Left ventricle myocardium inferior (tissue), 1 donor: ENCODE measurements at places on chromosomes 2 and 18. TPM values are rescaled to one million over a fixed set of nuclear protein-coding genes. Genes with fewer than 3 reads are reported as not detected.

CLASP1 gene
- 60.1 TPM for total RNA-seq

ST8SIA3 gene
- not detected for total RNA-seq

LYPD6 gene
- total RNA-seq, result 0.08 TPM

ST6GAL2 gene
- total RNA-seq, result 0.41 TPM

ACTR2 gene
- total RNA-seq, result 100.0 TPM

GPD2 gene
- 14.4 TPM for total RNA-seq

VIT gene
- 8.5 TPM for total RNA-seq

FOXD4L1 gene
- 0.11 TPM for total RNA-seq

TNFAIP6 gene
- total RNA-seq, result 2.9 TPM

C1D gene
- total RNA-seq, result 19.5 TPM

MALL gene
- 11.8 TPM for total RNA-seq

POLE4 gene
- 36.6 TPM for total RNA-seq

MARCHF4 gene
- 0.08 TPM for total RNA-seq

AQP12A gene
- not detected for total RNA-seq

TBR1 gene
- not detected for total RNA-seq

TDRD15 gene
- total RNA-seq, result not detected

SULT1C2 gene
- total RNA-seq, result 1.9 TPM

D2HGDH gene
- total RNA-seq, result 17.8 TPM

GIGYF2 gene
- 59.9 TPM for total RNA-seq

LOXHD1 gene
- 0.49 TPM for total RNA-seq

CREG2 gene
- not detected for total RNA-seq

PHLPP1 gene
- 5.9 TPM for total RNA-seq
